ENCODE measurements at places on chromosomes 1 and 21.
A peak's percentile ranks its signal among the peaks of the same experiment; 100 is the strongest.

- peak; percentile 82 for DNase-seq
Measured at GRCh38 chr1:32241001-32241763, 5.8 kb upstream of the FAM167B start.

GRCh38 chr1:204780630-204781029 is 90.0 kb upstream of the NFASC start:
- DNase-seq = no peak

DNA sequence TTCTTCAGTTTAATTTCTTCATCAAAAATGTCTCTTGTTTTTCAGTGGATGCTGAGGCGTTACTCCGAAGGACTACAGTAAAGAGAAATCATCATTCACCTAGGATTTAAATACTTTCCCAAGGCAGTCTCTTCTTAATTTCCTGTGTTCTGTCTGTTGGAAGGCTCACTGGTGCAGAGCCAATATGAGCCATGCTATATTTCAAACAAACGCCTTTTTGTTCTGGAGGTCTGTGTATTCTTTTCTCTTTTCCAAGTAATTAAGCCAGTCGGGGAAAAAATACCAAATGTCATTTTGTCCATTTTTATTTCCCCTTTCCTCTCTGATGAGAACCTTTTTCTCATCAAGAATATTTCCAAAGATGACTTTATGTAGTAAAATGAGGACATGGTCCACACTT is 206.5 kb downstream of the RWDD3 start:
- DNase-seq = no peak

DNA sequence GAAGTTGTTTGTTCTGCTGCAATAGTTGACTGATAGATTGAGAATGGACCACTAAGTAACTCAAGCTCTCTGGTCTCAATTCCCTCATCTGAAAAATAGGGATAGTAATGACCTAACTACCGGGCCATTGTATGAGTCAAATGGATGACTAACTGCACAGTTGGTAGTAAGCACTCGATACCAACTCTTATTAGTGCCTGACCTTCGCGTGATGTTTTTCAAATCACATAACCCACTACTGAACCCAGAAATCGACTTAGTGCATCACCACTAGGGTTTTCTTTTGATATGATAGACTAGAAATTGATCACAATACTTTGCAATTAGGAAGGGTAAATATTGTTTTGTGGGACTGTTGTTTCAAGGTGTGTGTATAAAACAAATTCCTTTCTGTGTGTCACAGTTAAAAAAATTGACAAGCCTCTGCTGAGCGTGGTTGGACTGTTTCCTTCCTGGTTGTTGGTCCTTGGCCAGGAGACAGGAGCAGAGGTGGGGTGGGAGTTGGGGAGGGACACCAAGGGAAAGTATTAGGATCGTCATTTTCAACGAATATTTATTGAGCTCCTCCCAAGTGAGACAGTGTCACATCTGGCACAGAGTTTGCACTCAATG is 54.0 kb upstream of the LRP8 start:
- no peak for DNase-seq

DNA sequence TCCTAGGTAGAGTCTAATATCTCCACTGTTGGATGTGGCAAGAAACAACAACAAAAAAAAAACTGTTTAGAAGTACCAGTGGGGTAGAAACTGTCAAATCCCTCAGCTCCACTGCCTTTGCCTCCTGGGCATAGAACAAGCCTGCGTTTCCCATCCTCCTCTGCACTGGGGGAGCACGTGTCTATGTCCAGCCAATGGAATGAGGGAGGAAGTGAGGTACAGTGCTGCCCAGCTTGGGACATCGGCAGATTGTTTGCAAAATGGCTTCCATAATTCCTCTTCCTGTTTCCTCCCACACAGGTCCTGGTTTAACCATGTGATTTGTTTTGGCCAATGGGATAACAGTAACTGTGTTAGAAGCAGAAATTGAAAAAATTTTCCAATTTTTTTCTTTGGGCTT is 39.1 kb downstream of the PSMG1 start:
- DNase-seq = no peak

DNA sequence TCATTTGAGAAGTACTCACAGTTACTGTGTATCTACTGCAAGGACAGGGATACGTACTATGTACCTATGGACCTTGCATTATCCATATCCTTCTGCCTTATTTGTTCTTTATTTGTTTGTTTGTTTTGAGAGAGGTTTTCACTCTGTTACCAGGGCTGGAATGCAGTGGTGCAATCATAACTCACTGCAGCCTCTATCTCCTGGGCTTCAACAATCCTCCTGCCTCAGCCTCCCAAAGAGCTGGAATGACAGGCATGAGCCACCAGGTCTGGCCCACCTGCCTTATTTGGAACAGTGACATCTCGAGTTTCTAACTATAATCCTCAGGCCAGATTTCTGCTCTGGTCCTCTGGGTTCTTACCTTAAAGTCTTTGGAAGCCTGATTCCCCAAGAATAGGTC is 395.5 kb upstream of the PKN2 start:
- DNase-seq = no peak

GRCh38 chr1:68046885-68047658 is 3.4 kb downstream of the DIRAS3 start:
- DNase-seq = no peak

- no peak for DNase-seq
Measured at GRCh38 chr1:153526132-153526543, 9.7 kb downstream of the S100A6 start.

DNA sequence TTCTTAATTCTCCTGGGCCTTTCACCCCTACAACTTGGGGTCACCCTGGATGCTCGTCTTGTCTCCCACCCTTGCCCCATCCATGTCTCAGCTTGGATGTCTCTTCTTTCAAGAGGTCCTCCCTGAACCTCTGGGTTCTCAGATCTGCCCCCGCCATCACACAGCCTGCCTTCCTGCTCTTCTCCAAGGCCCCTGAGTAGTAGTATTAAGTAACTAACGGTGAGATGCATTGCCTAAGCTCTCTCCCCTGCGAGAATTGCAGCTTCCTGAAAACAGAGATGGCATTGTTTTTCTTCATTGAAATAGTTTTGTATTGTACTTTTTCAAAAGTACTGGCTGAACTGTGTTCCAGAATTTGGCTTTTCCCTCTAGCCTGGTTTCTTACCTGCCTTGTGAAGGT is 16.0 kb downstream of the MIIP start:
- no peak for DNase-seq

DNA sequence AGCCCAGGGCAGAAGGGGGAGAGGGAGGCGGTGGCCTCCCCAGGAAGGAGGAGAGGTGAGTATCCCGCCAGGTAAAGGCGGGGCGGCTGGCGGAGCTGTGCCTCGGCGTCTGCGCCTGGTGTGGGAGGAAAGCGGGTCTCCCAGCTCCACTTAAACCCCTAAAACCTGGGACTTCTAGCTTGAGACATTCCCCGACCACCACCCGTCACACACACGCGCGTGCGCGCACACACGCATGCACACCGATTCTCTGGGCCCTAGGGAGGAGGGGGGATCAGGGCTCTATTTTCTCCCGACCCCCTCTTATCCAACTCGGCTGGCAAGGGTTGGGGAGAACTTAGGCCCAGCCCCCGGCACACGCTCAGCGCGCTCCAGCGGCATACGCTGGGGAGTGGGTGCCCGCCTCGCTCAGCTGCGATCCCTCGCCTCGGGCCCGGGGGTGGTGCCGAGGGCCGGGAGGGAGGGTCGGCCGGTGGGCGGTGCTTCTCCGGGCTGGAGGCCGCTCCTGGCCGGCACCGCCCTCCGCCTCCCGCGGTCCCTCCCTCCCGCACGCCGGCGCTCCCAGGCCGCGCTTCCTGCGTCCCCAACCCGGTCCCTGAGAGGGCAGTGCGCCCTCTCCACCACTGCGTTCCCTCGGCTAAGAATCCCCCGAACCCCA is at the start of gene TMEM51:
Gene TMEM51, plus strand, starts transcription at position 564 of the 658 bp plus-strand sequence. CDS start 61,341 bp downstream, outside the sequence.
- DNase-seq = peak; percentile 77

- DNase-seq = no peak
Measured at GRCh38 chr1:96533820-96534219, 187.8 kb upstream of the PTBP2 start.

DNA sequence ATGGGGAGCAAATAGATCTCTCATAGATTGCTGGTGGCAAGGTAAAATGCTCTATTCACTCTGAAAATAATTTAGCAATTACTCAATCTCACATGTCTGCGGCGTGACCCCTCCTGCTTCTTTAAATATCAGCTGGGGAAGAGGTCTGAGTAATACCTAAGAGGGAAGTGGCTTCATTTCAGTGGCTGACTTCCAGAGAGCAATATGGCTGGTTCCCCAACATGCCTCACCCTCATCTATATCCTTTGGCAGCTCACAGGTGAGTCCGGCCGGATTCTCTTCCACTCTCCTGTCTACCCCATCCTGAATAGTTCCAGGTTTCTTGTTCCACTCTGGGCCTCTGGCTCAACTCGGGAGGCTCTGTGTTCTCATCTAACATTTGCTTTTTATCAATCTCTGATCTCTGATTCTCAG is at the start of gene SLAMF7:
Gene SLAMF7, plus strand, starts transcription at position 150 of the 414 bp plus-strand sequence. Its CDS starts 55 bp downstream, at position 205.
- DNase-seq = no peak

DNA sequence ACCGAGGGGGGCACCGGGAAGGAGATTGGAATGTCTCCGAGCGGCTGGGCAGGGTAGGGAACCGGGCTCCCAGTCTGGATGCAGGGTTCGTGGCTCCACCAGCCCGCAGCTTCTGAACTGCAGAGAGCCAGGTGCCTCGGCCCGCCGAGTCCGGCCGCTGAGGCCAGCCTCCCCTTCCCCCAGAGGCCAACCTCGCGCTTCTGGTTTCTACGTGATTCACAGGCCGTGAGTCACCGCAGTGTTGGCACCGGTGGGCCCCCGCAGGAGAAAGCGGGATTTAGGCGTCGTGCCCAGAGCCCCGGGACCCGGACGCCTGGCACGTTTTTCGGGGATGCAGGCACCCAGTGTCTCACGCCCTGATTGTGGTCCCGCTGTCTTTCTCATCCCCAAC is 458 bp downstream of the CRABP2 start:
- DNase-seq = no peak

GRCh38 chr21:32826329-32827167 is 55.0 kb upstream of the PAXBP1 start:
- no peak for DNase-seq

GRCh38 chr1:224472806-224473205 is 38.2 kb upstream of the WDR26 start:
- DNase-seq = no peak

DNA sequence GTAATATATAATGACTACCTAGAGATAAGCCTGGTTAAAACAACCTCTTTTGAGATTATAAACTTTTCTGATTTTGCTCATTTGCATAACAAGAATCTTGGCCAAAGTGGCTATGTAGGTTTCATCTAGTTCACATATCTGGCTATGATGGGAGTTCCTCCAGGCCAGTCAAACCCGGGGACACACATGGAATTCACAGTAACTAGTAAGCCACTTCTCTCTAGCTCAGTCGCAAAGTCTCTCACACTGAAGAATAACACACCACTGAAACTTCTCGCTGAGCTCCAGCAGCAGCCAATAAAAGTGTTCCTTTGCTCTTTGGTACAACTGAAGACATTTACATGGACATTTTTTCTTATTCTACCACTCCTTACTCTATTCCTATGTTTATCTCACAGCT is 36.0 kb upstream of the GRIK1 start:
- DNase-seq = no peak

GRCh38 chr1:50832167-50832566 is 127.9 kb downstream of the FAF1 start:
- DNase-seq = no peak

- no peak for DNase-seq
Measured at GRCh38 chr1:153683854-153684253, 5.4 kb downstream of the NPR1 start.

- no peak for DNase-seq
Measured at GRCh38 chr1:150521196-150521968, 5.8 kb downstream of the FALEC start.

- no peak for DNase-seq
Measured at GRCh38 chr21:37704751-37705150, 211.5 kb downstream of the KCNJ6 start.

- DNase-seq = no peak
Measured at GRCh38 chr1:157025856-157026255, 19.7 kb downstream of the ARHGEF11 start.

DNA sequence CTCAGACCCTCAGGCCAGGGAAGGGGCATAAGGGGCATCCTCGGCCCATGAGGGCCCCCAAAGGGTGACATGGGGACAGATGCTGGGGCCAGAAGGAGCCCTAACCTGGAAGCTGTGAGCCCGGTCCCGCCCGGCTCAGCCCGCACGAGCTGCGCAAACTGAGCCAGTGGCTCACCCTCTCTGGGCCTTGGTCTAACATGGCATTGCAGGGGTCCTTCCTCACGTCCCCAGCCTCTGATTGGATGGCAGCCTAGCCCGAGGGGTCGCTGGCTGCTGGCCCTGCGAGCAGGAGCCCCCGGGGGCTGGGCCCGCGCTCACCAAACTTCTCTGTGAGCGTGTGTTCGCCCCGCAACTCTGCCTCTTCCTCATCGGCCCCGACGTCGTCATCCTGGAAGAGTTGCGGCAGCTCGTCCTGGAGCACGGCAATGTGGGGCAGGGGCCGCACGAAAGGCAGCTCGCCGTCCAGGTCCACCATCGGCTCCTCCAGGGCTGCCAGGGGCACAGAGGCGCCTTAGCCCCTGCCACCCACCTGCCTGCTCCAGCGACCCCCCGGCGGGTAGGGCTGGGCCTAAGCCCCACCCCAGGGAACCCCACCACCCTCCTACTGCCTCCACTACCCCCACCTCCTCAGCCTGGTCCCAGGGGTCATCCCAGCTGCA is 54.4 kb downstream of the ARHGEF16 start:
- no peak for DNase-seq

- DNase-seq = no peak
Measured at GRCh38 chr1:22562584-22563583, at the start of gene EPHA8. Gene EPHA8 (plus strand): TSS chr1:22563489. CDS start chr1:22563636, 147 bp downstream.

- DNase-seq = no peak
Measured at GRCh38 chr1:219045246-219045645, 128.4 kb upstream of the LYPLAL1 start.

GRCh38 chr1:221845650-221846371 is 103.9 kb upstream of the DUSP10 start:
- no peak for DNase-seq

DNA sequence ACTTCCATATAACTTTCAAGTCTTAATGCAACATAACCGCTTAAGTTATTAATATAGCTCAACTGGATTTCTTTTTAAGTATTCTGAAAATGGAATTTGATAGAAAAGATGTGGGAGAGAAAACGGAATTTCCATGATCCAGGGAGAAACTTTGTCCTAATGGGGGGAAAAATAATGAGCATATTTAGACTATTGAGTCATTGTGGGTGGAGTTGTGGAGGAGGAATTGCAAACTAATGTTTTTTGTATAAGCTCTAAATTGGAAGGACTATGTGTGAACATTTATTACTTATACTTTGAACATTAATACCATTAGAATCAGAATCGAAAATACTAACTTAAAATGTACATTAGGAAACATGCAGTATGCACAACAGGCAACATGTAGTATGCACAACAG is 159.9 kb upstream of the NEGR1 start:
- DNase-seq = no peak

DNA sequence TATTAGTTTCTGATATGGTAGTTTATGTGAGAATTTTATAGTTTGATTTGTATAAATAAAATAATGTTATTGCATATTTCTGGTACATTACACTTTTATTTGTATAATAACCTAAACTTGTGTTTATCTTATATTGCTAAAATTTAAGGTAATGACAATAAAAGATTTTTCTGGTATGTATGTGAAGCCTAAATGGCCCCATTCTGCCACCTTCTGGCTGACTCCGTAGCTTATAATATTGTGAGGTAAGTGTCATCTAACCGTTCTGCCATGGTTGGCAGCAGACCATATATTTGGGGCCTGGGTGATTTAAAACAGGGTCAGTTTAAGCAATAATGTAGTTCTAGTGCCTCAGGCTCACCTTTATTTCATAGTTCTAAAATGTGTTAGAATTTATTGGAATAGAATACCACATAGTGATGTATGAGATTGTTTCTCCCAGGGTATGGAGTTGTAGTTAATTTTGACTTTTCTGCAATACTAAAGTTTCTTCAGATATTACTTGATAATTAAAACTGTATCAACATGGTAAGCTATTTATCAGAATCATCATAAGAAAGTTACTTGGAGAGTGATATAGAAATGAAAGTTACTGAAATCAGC is 21.2 kb upstream of the PRKACB start:
- no peak for DNase-seq
